Mesangial cell (primary cell): ENCODE measurements at places on chromosomes 4 and X. TPM values are rescaled to one million over a fixed set of nuclear protein-coding genes. Genes with fewer than 3 reads are reported as not detected.

HELT gene
- not detected in 2 replicates for total RNA-seq

HTT gene
- 40.2 and 45.5 TPM in 2 replicates for total RNA-seq

MGARP gene
- 0.65 and 3.0 TPM in 2 replicates for total RNA-seq

FRMD7 gene
- not detected in 2 replicates for total RNA-seq

CXXC4 gene
- 0.16 and 0.76 TPM in 2 replicates for total RNA-seq

RIPPLY1 gene
- total RNA-seq: 0.16 and 0.51 TPM in 2 replicates

PCDH18 gene
- total RNA-seq: 2.8 and 4.3 TPM in 2 replicates

ZFX gene
- 19.4 and 26.6 TPM in 2 replicates for total RNA-seq

DRP2 gene
- total RNA-seq: 0.51 and 1.1 TPM in 2 replicates

PNMA5 gene
- total RNA-seq: not detected in 2 replicates

UBL4A gene
- 49.4 and 62.1 TPM in 2 replicates for total RNA-seq

CPE gene
- 17.8 and 29.4 TPM in 2 replicates for total RNA-seq

SLC26A1 gene
- total RNA-seq: 0.16 and 0.51 TPM in 2 replicates

CXCL8 gene
- 0.76 and 2.1 TPM in 2 replicates for total RNA-seq

SH3BGRL gene
- total RNA-seq: 35.2 and 62.1 TPM in 2 replicates

PAGE2 gene
- total RNA-seq: not detected in 2 replicates

CHIC1 gene
- 2.9 TPM in 2 replicates for total RNA-seq

NDNF gene
- total RNA-seq: 1.6 TPM in 1 of 2 replicates, not detected in the other

CLGN gene
- total RNA-seq: 2.2 and 3.4 TPM in 2 replicates

PNCK gene
- 1.1 TPM in 1 of 2 replicates, not detected in the other for total RNA-seq

TRIML2 gene
- not detected in 2 replicates for total RNA-seq

HCFC1 gene
- total RNA-seq: 58.3 and 86.0 TPM in 2 replicates

MAGEA11 gene
- total RNA-seq: not detected in 2 replicates

PCDH11X gene
- not detected in 2 replicates for total RNA-seq

POF1B gene
- not detected in 2 replicates for total RNA-seq

CFAP47 gene
- 0.13 TPM in 1 of 2 replicates, not detected in the other for total RNA-seq

VGLL1 gene
- not detected in 2 replicates for total RNA-seq

PAK3 gene
- 1.1 and 2.0 TPM in 2 replicates for total RNA-seq
